ENCODE measurements at places on chromosomes 12 and 14.

GRCh38 chr12:46233423-46233822 lies 35.4 kb downstream of the SLC38A1 start:
- no peak for DNase-seq

GRCh38 chr14:79186523-79186922 lies 1016.4 kb downstream of the NRXN3 start:
- DNase-seq = no peak

- peak; percentile 12 for DNase-seq
Observed at GRCh38 chr14:68312884-68313610, 479.8 kb downstream of the ZFP36L1 start.

- no peak for DNase-seq
Observed at GRCh38 chr12:8712572-8712971, 14.8 kb downstream of the RIMKLB start.

DNA sequence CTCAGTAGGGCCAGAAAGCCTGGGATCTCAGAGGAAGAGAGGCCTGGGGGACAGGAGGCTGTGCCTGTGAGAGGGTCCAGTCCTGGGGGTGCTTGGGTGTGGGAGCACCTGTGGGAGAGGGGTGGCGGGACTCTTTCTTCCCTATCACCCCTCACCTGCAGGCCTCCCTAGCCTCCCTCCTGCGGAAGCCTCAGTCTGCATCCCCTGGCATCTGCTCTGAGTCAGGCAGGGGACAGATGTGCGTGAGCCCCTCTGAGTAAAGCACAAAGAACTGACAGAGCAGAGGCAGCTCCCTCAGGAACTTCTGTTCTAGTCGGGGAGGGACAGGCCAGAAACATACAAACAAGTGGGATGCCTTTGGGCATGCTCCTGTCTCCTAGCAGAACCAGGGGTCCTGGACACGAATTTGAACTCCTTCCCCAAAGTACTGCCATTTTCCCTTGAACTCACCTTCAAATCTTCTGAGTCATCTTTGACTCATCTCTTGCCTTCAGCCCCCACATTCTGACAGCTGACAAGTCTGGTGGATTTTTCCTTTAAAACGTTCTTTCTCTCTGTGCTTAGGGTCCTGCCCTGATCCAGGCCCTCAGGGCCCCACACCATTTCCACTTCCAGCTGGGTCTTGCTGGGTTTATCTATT lies 8.5 kb upstream of the HSP90AA1 start:
- DNase-seq = no peak

GRCh38 chr14:35973770-35974169 lies 147.6 kb downstream of the BRMS1L start:
- DNase-seq = no peak

DNA sequence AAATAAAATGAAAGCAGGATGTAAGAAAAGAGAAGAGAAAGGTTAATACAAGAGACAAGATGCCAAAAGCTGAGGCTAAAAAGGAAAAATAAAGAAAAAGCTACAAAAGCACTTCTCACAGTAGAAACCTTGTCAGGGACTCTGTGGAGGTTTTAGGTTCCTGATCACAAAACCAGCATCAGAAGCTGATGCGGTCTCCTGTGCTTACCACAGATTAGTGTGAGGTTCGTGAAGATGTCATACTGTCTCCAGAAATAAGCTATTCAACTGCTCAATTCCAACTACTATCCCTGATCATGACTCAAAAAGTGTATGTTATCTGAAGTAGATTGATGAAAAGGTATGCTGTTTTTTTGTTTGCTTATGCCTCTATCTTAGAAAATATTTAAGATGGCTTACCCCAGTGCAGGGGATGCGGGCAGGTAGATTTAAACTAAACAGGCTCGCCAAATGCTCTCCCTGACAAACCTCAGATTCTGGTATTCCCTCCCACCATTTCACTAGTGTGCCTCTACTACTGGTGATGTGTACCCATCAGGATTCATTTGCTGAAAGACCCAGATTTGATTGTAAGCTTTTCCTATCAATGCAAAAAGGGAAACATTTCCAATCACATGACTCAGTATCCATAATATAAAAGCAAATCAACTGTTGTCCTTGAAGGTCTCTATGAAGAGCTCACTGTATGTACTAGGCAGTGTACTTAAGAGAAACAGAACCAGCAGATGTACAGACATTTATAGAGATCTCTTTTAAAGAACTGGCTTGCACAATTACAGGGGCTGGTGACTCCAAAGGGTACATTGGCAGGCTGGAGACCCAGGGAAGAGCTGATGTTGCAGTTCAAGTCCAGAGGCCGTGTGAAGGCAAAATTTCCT lies 169.5 kb upstream of the FOXN3 start:
- no peak for DNase-seq

DNA sequence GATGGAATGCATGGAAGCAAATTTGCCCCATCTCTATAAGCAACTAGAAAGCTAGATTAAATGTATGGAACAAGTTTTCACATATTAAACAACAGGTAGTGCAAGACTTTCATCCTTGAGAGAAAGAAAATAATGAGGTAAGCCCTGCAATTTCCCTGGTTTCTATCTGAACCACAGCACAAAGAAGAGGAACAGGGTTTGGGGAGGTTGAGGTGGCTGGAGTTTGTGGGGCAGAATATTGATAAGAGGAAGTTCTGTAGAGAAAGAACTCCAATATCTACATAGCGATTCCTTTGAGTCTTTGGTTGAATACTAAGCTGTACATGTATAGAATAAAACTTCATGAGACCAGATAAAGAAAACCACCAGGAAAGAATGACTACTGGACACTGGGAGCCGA lies 96.3 kb upstream of the CCND2 start:
- DNase-seq = no peak

- no peak for DNase-seq
Observed at GRCh38 chr14:59020382-59020781, 168.1 kb upstream of the DAAM1 start.

DNA sequence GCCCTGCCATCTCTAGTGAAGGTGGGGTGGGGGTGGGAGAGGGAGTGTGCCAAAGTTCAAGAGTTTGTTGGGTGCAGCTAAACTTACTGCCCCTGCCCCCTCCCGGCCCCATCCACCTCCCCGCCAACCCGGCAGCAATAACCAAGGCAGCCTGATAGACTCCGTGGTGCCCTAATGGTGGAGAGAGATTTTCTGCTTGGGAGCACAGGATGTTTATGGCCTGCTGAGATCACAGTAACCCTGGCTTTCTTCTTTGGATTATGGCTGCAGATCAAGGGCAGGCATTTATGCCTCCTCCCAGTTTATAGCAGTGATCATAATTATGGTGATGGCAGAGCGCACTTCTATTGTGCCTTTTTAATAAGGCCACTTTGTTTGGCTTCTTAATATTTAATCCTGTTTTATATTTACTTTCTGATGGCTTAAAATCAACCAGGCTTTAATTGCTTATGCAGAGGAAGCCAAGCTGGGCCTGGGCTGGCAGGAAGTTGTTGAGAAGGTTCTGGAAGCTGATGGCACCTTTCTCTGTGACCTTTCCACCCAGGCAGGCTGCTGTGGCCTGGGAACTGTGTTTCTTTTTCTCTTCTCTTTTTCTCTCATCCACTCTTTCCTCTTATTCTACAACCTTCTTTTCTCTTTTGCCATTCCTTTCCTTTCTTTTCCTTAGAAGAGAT lies 256.8 kb upstream of the FKBP4 start:
- DNase-seq = no peak

DNA sequence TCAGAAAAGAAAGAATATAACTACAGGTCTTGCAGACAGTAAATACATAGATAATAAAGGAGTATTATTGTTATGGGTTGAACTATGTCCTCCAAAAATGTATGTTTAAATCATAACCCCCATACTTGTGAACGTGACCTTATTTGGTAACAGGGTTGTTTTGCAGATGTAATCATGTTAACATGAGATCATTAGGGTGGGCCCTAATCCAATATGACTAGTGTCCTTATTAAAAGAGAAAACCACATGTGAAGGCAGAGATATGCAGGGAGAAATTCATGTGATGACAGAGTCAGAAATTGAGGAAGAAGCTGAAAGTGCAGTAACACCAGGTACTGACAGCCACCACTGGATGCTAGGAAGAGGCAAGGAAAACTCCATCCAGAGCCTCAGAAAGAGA lies 29.0 kb downstream of the MAGOHB start:
- DNase-seq = no peak

GRCh38 chr14:96060186-96060933 lies 21.2 kb downstream of the C14orf132 start:
- no peak for DNase-seq

GRCh38 chr12:17918013-17918412 lies 172.0 kb downstream of the RERGL start:
- no peak for DNase-seq

DNA sequence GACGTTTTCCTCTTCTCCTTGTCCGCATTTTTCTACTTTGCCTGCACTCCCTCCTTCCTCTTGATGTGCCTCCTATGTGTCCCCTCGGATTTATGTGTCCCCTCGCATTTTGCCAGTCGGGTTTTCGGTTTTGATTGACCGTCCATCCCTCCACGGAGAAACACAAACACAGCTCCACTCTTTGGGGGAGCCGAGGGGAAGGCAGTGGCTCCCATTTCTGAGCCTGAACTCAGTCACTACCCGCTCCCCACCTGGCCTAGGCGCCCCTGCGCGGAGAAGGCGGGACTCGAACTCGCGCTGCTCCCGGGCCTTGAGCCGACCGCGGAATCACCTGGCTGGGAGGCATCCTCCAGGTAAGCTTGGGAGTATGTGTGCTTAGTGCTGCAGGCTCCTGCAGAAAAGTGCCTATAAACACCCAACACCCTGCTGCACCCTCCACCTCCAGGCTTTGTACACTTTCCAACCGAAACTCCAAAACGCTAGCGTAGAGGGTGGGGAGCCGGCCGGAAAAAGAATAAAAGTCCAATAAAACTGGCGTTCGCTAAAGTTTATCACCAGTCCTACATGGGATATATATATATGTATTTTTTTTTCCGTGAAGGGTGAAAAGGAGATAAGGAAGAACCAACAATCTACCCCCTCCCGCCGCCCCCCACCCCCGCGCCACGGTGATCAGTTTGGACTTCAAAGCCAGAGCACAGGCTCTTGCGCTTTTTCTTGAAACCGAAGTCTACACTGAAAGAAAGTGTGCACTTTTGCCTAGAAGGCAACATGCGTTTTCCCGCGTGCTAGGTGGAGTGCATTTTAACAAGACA lies 3.3 kb upstream of the CCND2 start:
- no peak for DNase-seq

DNA sequence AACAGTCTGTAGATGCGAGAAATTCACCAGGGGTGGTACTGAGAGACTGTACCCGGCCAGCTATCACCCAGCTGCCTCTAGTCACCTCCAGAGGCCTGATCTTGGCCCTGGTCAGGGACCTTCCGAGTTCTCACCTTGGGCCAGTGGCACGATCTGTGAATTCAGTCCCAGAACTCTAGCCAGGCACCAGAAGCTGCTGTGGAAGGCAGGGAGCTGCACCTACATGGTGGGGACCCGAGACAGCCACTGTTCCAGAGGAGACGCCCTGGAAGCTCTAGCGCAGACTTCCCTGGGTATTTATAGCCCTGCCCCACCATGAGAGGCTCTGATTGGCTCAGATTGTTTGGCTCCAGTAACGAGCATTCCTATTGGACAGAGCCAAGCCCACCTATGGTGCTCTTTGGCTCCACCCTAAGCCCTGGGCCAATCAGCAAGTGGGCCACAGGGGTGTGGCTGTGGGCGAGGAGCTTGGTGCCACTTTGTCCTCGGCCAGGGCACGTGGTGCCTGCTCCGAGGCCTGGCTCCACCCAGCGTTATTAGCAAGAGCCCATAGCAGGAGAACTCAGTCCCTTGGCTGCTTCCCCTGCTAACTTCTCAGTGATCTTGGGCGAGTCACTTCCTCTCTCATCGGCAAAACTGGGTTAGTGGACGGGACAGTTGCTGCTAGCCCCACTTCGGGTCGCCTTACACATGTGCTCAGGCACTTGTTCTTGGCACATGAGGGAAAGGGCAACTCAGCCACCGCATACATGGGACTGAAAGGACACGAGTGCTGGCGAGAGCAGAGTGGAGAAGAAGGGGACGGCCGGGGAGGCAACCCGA lies 89.0 kb upstream of the BCL11B start:
- DNase-seq = no peak

DNA sequence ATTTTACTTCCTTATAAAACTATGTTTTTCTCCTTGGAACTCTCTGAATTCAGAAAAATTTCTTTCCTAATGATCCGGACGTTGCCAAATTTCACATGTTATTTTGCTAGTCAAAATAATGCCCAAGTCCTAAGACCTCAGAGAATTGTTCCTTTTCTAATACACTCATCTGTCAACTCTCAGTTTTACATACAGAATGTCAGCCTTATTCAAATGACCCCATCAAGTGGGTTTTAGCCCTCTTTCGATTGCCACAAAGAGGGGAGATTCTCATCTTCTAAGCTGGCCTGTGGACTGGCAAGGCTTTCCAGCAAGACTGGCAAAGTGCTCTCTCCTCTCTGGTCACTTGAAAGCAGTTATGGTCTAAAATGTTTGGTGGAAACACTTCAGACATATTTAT lies 99.3 kb upstream of the GPHB5 start:
- DNase-seq = no peak

DNA sequence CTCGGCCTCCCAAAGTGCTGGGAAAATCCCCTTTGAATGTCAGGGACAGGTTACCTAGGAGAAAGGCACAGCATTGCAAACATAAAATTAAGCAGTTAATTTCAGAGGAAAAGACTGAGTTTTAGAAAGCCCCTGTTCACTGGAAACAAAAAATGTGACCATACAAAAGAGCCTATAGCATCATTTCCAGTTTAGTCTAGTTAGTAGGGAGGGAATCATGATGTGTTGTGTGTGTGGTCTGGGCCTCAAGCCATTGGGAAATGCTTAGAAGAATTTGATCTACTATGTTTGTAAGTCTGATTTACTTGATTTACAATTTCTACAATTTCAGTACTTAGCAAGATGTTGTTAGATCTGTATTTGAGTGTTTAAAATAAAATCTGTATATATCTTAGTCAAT lies 47.1 kb upstream of the RERG start:
- DNase-seq = no peak

DNA sequence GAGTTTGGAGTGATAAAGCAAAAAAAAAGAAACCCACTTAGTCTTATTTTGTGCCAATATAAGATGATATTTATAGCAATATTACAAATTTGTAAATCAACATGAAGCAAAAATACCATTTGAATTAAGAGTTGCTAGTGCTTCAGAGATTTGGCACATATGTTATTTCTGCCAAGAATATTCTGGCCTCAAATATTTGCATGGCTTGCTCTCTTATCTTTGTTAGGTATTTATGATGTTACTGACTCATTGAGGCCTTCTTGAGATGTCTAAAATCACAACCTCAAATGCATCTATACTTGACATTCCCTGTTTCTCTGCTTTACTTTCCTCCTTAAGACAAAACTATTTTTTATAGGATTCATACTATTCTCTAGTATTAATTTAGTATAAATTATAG lies 301.5 kb downstream of the NELL2 start:
- DNase-seq = no peak

GRCh38 chr12:54018468-54018984 lies 9.7 kb upstream of the HOXC6 start:
- DNase-seq = no peak

DNA sequence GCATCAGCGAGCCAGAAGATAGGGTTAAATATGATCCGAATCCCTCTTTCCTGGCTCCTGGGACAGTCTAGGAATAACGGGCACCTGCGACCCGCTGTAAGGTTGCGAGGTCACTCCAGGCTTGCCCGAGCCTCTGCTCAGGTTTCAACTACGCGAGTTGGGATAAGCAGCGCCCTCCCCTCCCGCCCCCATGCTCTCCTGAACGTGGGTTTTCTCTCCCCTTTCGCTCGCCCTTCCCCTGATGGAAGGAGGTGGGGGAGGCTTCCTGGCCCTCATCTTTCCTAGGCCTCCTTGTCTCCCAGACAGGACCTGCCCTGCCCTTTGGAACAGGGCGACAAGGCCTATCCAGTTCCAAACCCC lies 753 bp upstream of the ATP5MC2 start:
- DNase-seq = no peak

Measured in stimulated activated CD4-positive, alpha-beta T cell treated with anti-CD3 and anti-CD28 coated beads, Interleukin-15, amount 100 ng/mL, for 48 hours (primary cell).